CD8-positive, alpha-beta memory T cell (primary cell): ENCODE measurements at places on chromosomes 4 and X. TPM values are rescaled to one million over a fixed set of nuclear protein-coding genes. Genes with fewer than 3 reads are reported as not detected.

SPIN4 gene
- 5.8 TPM for total RNA-seq

HTR2C gene
- not detected for total RNA-seq

DNA sequence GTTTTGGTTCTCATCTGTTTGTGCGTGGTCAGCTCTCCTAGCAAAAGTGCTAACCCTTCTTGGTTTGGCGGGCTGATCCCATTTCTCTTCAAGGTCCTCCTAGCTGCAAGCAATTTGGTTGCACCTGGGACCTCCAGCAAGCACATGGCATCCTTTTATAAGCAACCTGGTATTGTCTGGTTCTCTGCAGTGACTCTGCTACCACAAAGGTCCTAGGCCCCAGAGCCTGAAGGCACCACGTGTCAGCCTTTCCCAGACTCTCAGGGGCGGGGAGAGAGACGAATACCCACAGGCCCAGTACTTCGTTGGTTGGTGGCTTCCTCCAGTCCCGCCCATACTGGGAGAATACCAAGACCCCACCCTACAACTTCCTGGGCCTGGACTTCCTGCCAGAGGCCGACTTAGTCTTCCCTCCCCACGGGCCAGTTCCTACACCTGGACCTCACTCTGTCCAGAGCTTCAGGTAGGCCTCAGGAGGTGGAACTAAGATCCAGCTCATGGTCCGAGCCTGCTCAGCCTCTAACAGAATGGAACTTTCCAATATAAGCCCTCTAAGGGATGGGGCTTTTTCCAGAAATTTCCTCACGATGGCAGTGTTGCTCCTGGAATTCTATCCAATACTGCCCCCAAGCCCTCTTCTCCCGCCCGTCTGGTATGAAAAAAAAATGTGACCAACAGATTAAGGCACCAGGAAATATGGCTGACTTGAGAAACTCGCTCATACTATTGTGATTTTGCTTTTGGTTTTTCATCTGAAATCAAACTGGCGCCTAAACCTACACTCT, 192.5 kb upstream of the STK26 start:
- peak overlapping the region; percentile 25 for H3K27ac ChIP-seq
- no peak for DNase-seq
- peaks cover 8% of the 10 kb centered on the region for H3K4me1 ChIP-seq
- no peaks in the 10 kb centered on the region for H3K27me3 ChIP-seq
- peak overlapping the region; percentile 7 for H3K4me3 ChIP-seq

DNA sequence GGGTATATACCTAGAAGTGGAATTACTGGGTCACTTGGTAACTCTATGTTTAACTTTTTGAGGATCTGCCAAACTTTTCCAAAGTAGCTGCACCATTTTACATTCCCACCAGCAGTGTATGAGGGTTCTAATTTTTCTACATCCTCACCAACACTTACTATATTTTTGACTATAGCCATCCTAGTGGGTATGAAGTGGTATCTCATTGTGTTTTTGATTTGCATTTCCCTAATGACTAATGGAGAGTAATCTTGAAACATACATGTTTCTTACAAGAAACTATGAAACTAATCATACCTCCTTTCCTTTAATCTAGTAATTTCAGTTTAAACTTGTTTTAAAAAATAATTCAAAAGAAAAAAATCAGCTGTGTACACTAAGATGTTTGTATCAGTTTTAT, 17.9 kb downstream of the BCLAF3 start:
- DNase-seq = no peak
- H3K27ac ChIP-seq = no peak overlapping the region
- no peaks in the 10 kb centered on the region for H3K36me3 ChIP-seq
- no peaks in the 10 kb centered on the region for H3K27me3 ChIP-seq
- H3K4me1 ChIP-seq = no peaks in the 10 kb centered on the region

GRCh38 chr4:122576261-122577188, 44.3 kb downstream of the IL21 start:
- no peak overlapping the region for H3K4me3 ChIP-seq
- H3K27ac ChIP-seq = no peak overlapping the region
- peaks cover 20% of the 10 kb centered on the region for H3K4me1 ChIP-seq

GRCh38 chr4:158121161-158121579, 51.7 kb downstream of the GASK1B start:
- H3K36me3 ChIP-seq = no peaks in the 10 kb centered on the region
- no peaks in the 10 kb centered on the region for H3K27me3 ChIP-seq
- no peak overlapping the region for H3K27ac ChIP-seq
- no peaks in the 10 kb centered on the region for H3K4me1 ChIP-seq
